ENCODE measurements at places on chromosomes 11 and 22.

DNA sequence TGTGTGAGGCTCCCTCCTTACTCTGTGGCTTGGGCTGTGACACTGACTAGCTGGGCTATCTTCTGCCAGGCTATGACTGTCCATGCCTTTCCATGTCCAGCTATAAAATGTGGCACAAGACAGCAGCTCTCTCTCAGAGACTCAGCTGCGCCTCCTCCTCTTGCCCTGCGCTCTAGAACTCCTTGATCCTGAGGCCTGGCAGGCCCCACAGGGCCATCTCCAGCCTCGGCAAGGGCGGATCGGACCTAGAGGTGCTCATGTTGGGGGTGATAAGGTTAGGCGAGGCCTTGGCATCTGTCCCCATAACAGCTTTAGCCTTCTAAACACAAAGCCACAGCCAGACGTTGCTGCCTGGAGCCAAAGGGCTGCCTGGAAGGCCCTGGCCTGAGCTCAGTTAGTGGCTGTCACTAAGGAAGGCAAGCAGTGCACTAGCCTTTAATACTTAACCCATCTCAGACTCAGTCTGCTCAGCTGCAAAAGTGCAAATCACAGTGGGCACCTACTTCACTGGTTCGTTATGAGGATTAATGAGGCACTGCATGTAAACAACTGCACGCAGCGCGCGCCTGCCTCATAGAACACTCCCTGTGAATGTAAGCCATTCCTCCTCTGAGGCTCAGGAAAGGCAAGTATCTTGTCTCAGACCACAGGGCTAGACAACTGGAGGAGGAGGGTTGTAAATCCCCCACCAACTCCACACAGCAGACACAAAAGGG is 1.2 kb downstream of the GUCD1 start:
- no peak for DNase-seq

GRCh38 chr22:30940685-30941362 is 27.8 kb downstream of the MORC2 start:
- DNase-seq = peak; percentile 32

DNA sequence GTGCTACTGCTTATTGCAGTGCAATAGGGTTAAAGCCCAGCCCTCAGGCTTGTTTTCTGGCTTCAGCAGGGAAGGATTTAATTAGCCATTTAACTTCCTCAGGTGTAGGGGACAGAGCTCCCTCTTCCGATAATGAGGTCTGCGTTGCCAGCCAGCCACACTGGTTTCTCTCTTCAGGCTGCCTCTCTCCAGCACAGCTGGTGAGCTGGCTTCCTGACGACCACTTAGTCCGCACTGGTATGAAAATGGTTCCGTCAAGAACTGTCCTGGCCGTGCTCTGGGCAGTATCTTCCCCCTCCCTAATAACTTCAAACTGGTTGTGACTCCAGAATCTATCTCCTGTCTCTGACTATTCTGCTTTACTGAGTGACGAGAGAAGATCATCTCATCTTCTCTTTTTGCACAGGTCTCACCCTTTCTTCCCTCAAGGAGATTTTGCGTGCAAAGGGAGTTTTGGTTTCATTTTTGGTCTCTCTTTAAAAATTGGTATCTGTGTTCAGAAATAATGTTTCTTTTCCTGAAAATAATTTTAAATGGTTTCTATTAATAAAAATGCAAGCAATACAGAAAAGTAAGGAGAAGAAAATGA is 49.2 kb downstream of the CNTN5 start:
- DNase-seq = no peak

DNA sequence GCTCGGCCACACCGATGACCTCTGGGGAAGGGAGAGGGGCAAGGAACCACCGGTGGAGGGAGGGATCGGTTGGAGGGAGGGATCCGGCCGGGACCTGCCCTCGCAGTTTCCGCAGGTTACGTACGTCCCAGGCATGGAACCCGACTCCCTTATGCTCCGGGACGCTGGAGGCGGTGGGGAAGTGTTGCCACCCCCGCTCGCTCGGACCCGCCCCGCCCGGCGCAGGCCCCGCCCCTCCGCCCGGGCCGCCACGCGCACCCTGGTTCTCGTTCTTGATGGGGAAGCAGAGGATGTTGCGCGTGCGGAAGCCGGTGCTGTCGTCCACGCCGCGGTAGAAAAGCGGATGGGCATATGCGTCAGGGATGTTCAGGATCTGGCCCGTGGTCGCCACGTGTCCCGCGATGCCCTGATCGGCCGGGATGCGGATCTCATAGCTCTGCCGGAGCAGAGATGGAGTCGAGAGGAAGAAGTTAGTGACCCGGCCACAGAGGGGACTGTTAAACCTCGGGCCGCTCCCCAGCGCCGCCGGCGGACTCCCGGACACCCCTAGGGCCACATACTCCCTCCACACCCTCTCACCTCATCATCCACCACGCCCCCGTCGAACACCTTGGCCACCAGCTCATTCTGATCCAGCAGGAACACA is 89.8 kb downstream of the PDE2A start:
- peak; percentile 57 for DNase-seq

DNA sequence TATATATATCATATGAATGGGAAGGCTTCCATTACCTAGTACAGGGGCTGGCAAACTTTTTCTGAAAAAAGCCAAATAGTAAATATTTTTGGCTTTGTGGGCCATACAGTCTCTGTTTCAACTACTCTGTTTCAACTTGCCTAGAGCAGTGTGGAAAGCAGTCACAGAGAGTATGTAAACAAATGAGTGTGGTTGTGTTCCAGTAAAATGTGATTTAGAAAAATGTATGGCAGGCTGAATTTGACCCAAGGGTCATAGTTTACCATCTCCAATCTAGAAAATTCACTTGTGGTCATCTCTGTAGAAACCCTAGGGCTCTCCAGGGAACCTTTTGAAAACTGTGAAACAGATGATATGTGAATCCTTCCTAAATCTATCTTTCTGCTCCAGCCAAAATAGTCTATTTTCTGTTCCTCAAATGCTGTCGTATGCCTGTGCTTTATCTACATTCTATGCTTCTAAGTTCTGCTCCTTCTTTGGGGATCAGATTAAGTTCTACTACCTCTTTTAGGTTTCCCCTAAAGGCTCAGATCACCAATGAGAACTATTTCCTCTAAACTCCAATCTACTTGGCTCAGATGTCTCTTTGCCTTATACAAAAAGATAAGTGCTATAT is 356.2 kb downstream of the METTL15 start:
- DNase-seq = no peak

- DNase-seq = no peak
Observed at GRCh38 chr22:22159384-22159783, 85.2 kb upstream of the VPREB1 start.

GRCh38 chr11:1842149-1843097 is 3.6 kb downstream of the TNNI2 start:
- no peak for DNase-seq

DNA sequence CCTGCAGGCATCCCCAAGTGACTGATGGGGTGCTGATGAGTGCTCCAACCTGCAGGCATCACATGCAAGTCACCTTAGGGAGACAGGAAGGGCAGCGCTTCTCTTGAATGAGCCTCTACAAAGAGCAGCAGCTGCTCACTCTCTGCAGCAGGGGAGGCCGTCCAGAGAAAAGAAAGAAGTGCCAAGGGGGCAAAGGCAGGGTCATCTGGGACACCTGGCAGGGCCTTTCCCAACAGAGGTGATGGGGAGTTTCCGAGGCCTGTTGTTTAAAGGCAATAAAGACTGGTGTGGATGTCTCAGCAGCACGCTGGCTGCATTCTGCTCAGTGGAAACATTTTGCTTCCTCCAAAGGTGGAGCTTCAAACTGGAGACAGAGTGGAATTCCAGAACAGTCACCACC is 113.7 kb downstream of the ETS1 start:
- no peak for DNase-seq

- no peak for DNase-seq
Observed at GRCh38 chr11:34748036-34748435, 127.1 kb downstream of the EHF start.

GRCh38 chr11:112292785-112293407 is 32.2 kb upstream of the PLET1 start:
- DNase-seq = no peak

GRCh38 chr22:45444168-45444567 is 30.7 kb downstream of the RIBC2 start:
- DNase-seq = no peak

DNA sequence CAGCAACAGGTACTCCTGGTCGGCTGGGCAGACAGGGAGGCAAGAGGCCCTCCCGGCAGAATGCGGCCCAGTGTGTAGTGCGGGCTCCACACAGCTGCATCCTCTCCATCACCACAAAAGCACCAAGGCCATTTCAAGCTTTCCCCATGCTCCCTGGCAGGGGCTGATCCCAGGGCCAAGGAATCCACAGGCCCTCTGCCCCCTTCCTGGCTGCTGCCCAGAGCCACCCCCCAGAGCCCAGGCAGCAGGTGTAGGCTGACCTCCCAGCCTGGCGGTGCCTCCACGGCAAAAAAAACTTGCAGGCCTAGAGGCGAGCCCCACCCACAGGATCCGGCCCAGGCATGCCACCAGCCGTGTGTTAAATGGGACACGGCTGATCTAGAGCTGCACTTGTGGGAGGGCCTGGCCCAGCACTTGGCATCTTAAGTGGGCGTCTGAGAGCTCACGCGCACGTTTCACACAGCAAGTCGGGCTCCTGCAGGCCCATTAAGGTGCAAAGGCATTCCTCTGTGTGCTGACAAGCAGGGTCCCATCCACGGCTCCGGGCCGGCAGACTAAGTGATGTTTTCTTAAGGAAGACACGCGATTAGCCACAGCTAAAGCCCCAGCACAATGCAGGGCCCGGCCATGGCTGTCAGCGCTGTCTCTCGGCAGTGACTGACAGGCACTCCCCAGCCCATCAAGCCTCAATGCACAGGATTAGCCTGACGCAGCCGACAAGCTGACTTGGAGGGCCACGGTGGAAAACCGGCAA is 19.8 kb upstream of the GNB1L start:
- no peak for DNase-seq

- DNase-seq = no peak
Observed at GRCh38 chr22:29937940-29938693, 55.1 kb downstream of the MTMR3 start.

DNA sequence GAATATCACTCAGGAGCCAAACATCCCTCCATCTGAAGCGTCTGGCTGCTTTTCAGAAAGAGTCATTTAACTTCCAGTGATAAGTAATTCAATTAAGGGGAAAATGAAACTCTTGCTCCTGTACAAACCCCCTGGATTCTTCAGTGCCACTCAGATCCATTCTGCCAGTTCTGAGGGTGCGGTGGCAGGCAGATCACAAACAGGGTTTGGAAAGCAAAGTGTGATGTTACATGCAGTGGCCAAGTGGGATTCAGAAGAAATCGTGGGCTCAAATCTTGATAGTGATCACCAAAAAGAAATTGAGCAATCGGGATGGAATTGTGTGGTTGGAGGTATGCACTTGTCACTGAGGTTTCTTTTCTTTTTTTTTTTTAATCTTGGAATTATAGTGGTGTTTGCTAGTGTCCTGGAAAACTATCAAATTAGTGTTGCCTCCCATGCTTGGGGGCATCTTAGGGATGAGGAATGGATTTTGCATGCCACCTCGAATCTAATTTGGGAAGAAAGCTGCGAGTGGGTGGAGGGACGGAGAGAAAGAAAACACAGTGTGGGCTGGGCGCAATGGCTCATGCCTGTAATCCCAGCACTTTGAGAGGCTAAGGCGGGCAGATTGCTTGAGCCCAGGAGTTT is 22.5 kb upstream of the RTL6 start:
- no peak for DNase-seq

GRCh38 chr22:23243006-23243573 is 62.8 kb downstream of the BCR start:
- peak; percentile 26 for DNase-seq

GRCh38 chr11:66325263-66325671 is 8.4 kb upstream of the CD248 start:
- no peak for DNase-seq

DNA sequence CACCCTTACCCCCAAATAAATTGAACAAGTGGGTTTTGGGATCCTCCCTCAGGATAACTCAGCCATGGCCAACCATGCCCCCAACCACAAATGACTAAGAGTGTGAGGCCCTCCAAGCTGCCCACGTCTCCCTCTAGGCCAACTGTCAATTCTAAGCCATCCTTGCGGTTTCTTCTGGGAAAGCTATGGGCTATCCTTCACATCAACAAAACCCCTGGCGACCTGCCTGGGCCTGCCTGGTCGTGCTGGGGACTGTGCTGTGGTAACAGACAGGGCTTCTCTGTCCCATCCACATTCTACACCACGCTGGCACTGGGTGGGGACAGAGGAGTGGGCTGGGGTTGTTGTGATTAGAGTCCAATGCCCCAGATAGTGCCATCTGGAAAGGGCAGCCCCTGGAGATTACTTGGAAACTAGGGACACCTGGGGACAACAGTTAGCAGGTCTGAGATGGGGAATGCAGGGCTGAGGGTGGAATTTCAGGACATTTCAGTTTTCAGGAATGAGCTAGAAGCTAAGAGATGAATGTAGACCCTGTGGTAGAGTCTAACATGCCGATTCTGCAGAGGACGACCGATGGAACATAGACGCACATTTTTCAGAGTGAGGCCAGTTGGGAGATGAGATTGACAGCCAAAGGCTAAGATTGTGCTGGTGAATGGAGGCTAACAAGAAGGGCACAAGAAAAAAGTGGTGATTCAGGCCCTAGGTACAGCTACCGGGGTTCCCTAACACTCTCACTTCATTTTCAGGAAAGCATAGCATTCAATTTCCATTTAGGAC is 131.9 kb downstream of the RASSF10 start:
- DNase-seq = no peak

GRCh38 chr22:22040908-22041307 is 58.3 kb upstream of the TOP3B start:
- no peak for DNase-seq

- no peak for DNase-seq
Observed at GRCh38 chr11:102685754-102686153, 19.8 kb downstream of the MMP27 start.

DNA sequence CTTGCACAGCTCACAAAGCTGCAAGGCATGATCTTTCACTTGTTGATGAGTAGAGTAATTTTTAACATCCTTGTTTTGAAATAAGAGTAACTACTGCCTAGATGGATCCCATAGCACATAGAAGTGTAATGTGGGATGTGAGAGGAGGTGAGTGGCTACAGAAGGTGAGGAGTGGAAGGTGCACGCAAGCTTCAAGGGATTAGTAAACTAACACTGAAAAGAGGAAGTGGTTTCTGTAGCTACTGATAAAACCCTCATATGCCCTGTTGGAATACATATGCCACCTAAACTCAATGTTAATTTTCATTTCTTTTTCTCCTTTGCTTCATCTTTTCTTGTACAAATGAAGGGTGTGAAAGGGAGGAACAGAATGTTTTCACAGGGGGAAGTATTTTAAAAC is 22.0 kb upstream of the CTSC start:
- no peak for DNase-seq

DNA sequence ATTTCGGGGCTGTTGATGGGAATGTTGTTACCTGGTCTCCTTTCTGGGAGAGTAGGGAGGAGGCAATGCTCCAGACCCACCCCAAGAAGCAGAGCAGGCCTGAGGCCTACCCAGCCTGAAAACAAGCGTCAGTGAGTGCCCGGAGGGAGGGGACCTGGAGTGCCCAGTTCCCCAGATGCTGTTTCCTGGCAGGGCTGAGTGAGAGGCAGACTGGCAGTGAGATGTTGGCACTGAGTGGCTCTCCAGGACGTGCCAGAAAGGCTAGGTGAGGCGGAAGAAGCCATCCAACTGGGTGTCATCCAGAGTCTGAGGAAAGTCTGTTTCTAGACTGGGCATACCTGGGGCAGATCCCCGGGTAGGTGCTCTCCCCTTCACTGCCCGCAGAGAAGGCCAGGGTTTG is 1.3 kb downstream of the POU2F3 start:
- no peak for DNase-seq
